PC-9 (cell line): ENCODE measurements at places on chromosomes 3 and 15. TPM values are rescaled to one million over a fixed set of nuclear protein-coding genes. Genes with fewer than 3 reads are reported as not detected.
A peak's percentile ranks its signal among the peaks of the same experiment; 100 is the strongest.

DNA sequence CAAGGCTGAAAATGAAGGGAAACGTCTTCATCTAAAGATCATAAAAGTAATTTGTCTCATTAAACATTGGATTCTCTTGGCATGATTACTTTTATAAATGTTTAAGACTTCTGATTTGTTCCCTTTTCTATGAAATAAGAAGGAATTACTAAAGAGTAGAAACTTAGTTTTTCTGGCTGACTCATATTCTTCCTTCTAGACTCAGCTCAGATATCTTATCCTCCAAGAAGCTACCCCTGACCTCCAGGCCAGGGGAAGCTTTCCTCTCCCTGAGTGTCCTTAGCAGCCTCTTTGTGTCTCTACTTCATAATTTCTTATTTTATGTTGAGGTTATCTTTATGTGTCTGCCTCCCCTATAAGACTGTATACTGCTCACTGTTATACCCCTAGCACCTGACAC lies 291.9 kb upstream of the STT3B start:
- H3K27ac ChIP-seq: no peak overlapping the region
- H3K27me3 ChIP-seq: no peaks in the 10 kb centered on the region
- H3K4me1 ChIP-seq: no peaks in the 10 kb centered on the region
- no peaks in the 10 kb centered on the region for H3K36me3 ChIP-seq
- H3K4me3 ChIP-seq: no peak overlapping the region

DNA sequence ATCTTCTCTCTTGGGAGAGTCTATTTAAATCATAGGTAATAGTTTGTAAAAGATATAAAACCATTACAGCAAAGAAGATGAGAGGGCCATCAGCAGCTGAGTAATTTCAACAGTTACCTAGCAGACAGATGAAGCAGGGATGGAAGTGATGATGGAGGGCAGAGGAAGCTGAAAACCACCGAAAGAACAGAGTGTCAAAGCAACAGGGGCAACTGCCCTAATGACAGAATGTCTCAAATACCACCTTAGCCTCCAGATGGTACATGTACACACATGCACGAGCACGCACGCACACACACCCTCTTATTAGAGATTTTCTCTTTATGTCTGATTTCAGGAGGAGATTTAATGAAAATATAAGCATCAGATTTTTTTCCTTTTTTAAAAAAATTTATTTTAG lies 64.5 kb downstream of the NEDD4 start:
- H3K36me3 ChIP-seq: no peaks in the 10 kb centered on the region
- no peak overlapping the region for H3K4me3 ChIP-seq
- no peaks in the 10 kb centered on the region for H3K27me3 ChIP-seq
- no peaks in the 10 kb centered on the region for H3K4me1 ChIP-seq
- no peak overlapping the region for H3K27ac ChIP-seq

GRCh38 chr3:131260525-131260924 lies 121.0 kb upstream of the NUDT16 start:
- H3K36me3 ChIP-seq: no peaks in the 10 kb centered on the region
- H3K27me3 ChIP-seq: no peaks in the 10 kb centered on the region

- H3K4me3 ChIP-seq: no peak overlapping the region
- no peaks in the 10 kb centered on the region for H3K36me3 ChIP-seq
These were observed 29.0 kb downstream of the CHDH start for GRCh38 chr3:53817211-53817610.

TMEM212 gene
- total RNA-seq: not detected in 2 replicates

DNA sequence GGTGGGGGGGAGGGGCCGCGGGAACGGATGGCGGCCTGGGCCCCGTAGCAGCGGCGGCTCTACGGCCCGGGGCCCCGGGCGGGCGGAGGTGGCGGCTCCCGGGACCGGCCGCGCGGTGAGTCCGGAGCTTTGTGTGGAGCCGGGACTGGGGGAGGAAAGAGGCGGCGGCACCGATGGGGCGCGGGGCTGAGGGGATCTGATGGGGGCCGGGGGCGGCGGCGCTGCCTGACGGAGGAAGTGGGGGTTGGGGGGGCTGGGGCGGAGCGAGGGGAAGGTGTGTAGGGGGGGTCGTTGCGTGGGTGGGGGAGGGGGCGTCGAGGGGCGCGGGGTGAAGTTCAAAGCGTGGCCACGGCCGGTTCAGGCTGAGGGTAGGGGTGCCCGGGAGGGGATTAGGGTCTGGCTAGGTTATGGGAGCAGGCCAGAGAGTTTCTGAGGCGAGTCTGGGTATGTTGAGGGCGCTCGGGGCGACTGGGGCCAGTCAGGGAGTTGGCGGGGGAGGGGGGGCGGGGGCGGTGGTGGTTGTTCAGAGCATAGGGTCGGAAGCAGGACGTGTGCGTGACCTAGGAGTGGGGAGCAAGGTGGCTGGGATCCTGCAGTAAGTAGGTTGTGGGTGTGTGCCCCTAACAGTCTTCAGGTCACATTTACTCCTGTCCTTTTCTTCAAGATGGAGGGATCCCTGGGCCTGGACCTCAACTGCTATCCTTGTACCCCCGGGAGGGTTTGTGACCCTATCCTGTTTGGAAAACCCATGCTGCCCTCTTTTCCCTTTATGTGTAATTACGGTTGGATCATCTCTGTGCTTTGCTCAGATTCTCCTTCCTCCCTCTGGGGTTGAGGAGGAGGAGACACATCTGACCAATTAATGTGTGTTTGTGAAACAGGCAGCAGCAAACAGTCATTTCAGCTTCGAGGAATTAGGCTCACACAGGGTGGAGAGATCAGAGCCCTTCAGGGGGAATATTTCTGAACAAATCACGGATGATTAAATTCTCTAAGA lies 644 bp downstream of the ZNF609 start:
- no peaks in the 10 kb centered on the region for H3K27me3 ChIP-seq
- H3K36me3 ChIP-seq: no peaks in the 10 kb centered on the region
- DNase-seq: peak; percentile 33
- H3K27ac ChIP-seq: peak overlapping the region; percentile 14
- peaks cover 13% of the 10 kb centered on the region for H3K4me1 ChIP-seq

DNA sequence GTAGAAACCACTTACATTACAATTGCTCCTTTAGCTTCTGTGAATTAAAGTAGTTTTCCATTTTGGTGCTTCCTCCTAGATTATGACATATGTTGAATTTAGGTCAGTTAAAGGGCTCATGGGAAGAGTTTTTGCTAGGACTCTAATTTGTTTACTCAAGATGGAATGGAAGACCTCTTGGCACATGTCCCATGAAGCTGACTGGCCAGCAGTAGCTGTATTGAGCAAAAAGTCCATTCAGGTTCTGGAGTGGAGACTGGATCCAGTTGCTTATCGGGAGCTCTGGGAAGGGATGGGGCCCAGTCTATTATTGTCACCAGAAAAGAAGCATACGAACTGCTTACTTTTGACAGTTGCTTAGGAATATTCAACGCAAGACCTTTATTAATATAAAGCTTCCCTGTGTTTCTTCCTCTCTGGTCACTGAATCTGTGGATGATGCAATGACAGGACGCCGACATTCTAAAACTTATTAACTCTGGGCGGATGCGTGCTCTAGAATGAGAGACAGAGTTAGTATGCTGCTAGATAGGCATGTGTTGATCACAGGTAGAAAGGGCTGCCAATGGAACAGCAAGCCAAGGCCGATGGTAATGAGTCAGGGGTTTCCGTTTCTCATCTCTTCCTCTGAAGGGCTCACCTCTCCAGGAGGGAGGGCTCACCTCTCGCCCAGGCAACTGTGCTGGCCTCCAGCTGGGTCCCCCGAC lies 155.8 kb downstream of the NR1D2 start:
- DNase-seq: no peak
- no peak overlapping the region for H3K27ac ChIP-seq
- H3K36me3 ChIP-seq: no peaks in the 10 kb centered on the region
- no peaks in the 10 kb centered on the region for H3K27me3 ChIP-seq

DNA sequence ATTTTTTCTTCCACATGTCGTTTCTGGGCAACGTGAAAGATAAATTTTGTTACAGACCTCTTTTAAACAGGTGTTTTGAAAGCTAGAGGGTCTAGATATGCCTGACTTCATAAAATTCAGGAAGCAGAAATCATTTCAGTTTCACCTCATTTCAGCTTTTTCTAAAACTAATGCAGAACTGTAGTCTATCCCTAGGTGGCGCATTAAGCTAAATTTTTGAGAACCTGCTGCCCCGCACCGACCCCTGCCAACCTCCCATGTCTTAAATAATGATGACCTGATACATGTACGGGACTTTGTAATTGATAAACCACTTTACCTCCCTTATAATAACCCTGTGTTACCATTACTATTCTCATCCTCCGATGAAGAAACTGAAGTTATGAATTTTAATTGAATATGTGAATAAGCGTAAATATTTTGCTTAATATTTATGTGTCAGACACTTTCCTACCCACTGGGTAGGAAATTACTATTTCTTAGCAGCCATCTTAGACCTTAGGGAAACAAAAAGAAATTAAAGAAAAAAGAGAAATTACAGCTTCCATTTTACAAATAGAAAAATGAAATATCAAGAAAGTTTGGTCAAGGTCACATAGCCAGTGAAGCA lies 78.7 kb upstream of the GCNT3 start:
- no peaks in the 10 kb centered on the region for H3K36me3 ChIP-seq
- H3K27me3 ChIP-seq: no peaks in the 10 kb centered on the region
- peak; percentile 19 for DNase-seq
- no peaks in the 10 kb centered on the region; the same call in 1 of the 2 replicates for H3K4me1 ChIP-seq

DUOX1 gene
- total RNA-seq: 0.08 TPM in 1 of 2 replicates, not detected in the other

P3H2 gene
- 20.9 and 26.2 TPM in 2 replicates for total RNA-seq

GRCh38 chr3:90011131-90011530 lies 903.7 kb downstream of the EPHA3 start:
- H3K4me1 ChIP-seq: peaks cover 29% of the 10 kb centered on the region
- no peaks in the 10 kb centered on the region for H3K36me3 ChIP-seq
- no peak overlapping the region for H3K27ac ChIP-seq
- no peak overlapping the region for H3K4me3 ChIP-seq
- no peak for DNase-seq
- no peaks in the 10 kb centered on the region for H3K27me3 ChIP-seq

GRCh38 chr15:83567318-83567717 lies 86.6 kb upstream of the ADAMTSL3 start:
- no peaks in the 10 kb centered on the region for H3K36me3 ChIP-seq
- H3K4me3 ChIP-seq: no peak overlapping the region
- H3K4me1 ChIP-seq: no peaks in the 10 kb centered on the region
- H3K27ac ChIP-seq: no peak overlapping the region

GRCh38 chr3:40994611-40995010 lies 204.7 kb upstream of the CTNNB1 start:
- no peaks in the 10 kb centered on the region for H3K4me1 ChIP-seq
- DNase-seq: no peak
- no peaks in the 10 kb centered on the region for H3K27me3 ChIP-seq

ARGFX gene
- not detected in 2 replicates for total RNA-seq

DNA sequence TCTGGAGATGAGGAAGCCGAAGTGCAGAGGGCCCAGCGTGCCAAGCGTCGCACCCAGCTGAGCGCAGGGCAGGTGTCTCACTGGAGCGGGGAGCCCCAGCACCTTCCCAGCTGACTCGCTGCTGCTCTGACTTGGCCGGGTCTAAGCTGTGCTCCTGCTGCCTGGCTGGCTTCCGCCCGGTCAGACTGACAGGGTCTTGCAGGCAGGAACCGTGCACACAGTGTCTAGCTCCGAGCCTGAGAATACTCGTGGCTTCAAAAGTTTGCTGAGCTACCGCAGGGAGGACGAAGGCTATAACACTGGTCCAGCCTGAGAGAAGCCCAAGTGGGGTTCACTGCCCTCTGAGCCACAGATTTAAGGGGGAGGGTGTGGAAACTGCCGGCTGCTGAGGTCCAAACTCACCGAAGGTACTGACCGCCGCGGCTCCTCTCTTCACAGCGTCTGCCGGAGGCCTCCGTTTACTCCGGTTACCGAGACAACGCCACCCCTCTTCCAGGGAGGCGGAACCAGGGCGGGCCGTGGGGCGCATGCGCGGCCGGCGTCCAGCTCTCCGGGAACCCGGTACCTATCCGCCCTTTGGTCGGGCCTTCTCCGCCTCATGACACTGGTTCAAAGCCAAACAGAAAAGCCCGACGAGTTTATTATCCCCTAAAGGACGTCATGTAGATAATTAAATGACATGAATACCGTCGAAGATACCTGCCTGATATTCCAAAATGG lies at the start of gene CFAP44:
Gene CFAP44 (minus strand): TSS at position 443 of the 720 bp plus-strand sequence. CDS start 7,829 bp downstream, outside the sequence.
- no peak within 1 kb of the TSS for H3K4me3 ChIP-seq
- no peak within 1 kb of the TSS for H3K27ac ChIP-seq
- 0 out of 2 replicates have a peak, but pooled peaks cover 4% of the 10 kb centered on the region for H3K36me3 ChIP-seq
- no peaks in the 10 kb centered on the region for H3K27me3 ChIP-seq

DNA sequence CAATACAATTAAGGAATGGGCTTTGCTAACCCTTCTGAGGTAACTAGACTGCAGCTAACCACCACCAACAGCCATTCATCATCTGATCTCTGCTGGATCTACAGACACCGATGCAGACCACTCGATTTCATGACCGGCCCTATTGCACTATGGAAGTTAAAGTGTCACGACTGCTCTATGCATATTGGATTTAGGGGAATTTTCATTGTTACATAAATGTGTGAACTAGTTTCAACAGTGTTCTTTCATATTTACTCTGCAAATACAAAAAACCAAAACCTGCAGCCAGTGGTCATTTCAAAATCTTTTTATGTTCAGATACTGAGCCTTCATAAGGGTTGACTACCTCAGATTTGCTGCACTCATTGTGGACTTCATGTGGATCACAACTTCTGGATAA lies 14.5 kb downstream of the CDV3 start:
- peaks cover 58% of the 10 kb centered on the region for H3K36me3 ChIP-seq
- H3K27ac ChIP-seq: no peak overlapping the region

GRCh38 chr15:84949043-84949442 lies 32.6 kb upstream of the PDE8A start:
- 0 out of 2 replicates have a peak overlapping the region, but pooled peaks have one; percentile 76 for H3K27ac ChIP-seq
- H3K27me3 ChIP-seq: no peaks in the 10 kb centered on the region
- DNase-seq: no peak
- H3K4me3 ChIP-seq: no peak overlapping the region
- H3K36me3 ChIP-seq: no peaks in the 10 kb centered on the region
